ENCODE measurements at places on chromosomes 3 and 15. TPM values are rescaled to one million over a fixed set of nuclear protein-coding genes. Genes with fewer than 3 reads are reported as not detected.

DNA sequence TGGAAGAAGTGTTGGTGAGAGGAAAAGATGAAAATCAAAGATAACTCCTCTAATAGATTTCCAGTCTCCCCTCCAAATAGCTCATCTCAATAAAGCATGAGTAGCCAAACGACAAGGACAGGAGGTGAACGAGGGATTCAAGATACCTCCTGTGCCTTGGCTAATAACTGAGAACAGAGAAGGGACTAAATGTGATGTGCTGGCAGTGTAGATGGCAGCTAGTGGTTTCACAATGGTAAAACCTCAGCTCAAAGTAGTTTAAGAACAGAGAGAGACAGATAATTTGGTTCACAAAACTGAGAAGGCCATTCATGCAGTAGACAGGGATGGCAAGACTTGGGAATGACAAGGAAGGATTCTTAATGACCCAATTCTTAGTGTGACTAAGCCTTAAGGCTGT lies 292.6 kb downstream of the EFHB start:
- DNase-seq: no peak

GRCh38 chr15:92121047-92121446 lies 267.5 kb downstream of the SLCO3A1 start:
- no peak for DNase-seq

DNA sequence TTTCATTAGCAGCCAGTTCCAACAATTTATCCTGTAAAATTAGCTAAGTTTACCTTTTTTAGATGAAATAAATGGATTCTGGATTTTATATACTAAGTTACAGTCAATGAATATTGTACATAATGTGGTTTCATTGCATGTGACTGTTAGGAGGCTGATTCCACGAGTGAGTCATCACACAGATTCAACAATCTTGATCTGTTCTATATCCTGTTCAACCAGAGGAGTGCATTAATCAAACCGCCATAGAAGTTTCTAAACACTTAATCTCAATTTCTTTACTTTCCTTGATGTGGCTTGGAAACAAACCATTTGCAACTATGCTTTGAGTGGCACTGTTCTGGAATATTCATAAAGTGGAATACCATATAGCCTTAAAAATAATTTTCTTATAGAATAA lies 15.3 kb downstream of the DNAJC13 start:
- no peak for DNase-seq

DNA sequence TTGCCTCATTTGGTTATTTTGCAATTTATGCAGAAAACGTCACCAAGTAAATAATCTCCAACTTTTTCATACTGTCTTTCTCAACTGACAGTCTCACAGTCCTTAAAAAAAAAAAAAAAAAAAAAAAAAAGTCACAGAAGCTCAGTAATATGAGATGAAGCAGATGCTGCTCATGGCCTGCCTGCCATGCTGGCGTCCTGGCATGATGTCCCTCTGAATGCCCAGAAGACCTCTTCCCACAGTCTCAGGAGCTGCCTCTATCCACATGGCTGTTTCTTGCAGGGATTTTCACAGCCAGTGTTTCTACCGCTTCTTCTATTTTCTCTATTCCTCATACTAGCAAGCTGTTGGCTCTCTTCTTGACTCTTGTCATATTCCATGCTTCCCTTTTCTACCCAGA lies 87.7 kb downstream of the TGFBR2 start:
- DNase-seq: no peak

DNA sequence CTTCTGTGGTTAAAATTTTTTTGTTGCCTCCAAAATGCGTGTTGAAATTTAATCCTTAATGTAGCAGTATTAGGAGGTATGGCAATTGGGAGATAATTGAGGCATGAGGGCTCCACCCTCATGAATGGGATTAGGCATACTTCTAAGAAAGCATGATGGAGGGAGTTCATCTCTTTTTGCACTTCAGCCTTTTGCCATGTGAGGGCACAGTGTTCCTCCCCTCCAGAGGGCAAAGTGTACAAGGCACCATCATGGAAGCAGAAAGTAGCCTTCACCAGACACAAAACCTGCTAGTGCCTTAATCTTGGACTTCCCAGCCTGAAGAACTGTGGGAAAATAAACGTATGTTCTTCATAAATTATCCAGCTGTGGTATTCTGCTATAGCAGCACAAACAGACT lies 429.5 kb downstream of the ZIC1 start:
- DNase-seq: peak; percentile 44

DNA sequence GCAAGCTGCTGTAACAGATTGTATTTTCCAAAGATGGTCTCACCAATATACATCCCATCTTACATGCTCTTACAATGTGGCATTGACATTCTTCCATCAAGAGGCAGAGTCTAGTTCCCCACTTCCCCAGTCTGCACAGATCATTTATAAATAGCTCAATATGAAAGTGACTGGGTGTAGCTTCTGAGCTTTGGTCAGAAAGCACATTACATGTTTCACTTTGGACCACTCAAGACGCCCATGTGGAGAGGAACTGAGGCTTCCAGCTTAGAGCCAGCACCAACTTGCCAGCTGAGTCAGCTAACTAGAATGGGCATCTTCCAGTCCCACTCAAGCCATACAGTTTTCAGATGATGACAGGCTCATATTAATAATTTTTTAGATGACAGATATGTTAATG lies 45.5 kb downstream of the GREM1 start:
- DNase-seq: no peak

Gene SCN11A
- total RNA-seq: 0.28 TPM
